Activated gamma-delta T cell treated with Interleukin-2 at 50 U/mL for 16 hours (primary cell): ENCODE measurements at places on chromosomes 11 and 22.
A peak's percentile ranks its signal among the peaks of the same experiment; 100 is the strongest.

DNA sequence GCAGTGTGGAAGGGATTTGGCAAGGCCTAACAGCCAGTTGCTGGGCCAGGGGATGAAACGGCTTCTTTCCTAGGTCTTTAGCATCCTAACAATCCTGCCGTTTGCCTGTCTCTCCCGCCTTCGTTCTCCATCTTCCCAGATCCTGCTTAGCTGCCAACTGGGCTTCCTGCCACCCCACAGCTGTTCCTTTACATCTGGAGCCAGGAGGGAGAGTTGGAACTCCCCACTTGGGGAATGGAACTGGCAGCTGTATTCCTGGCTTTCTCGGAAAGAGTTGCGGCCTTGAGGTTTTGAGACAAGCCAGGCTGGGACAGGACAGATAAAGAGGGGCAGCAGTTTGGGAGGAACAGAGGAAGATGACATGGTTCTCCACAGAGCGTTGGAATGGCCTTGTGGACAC lies 59.6 kb downstream of the ST3GAL4 start:
- no peak for DNase-seq

GRCh38 chr11:47149782-47150181 lies 26.9 kb downstream of the ARFGAP2 start:
- no peak for DNase-seq

- DNase-seq: no peak
These were observed 29.3 kb downstream of the EIF3F start for GRCh38 chr11:8016440-8016839.

GRCh38 chr22:19619144-19620009 lies 94.9 kb upstream of the SEPTIN5 start:
- no peak for DNase-seq

GRCh38 chr11:72598466-72598865 lies 75.8 kb downstream of the PDE2A start:
- no peak for DNase-seq

- no peak for DNase-seq
These were observed 51.9 kb upstream of the EIF3D start for GRCh38 chr22:36580846-36581245.

GRCh38 chr22:25551396-25551795 lies 13.1 kb upstream of the GRK3 start:
- DNase-seq: no peak

GRCh38 chr22:45483918-45484499 lies 18.7 kb upstream of the FBLN1 start:
- no peak for DNase-seq

DNA sequence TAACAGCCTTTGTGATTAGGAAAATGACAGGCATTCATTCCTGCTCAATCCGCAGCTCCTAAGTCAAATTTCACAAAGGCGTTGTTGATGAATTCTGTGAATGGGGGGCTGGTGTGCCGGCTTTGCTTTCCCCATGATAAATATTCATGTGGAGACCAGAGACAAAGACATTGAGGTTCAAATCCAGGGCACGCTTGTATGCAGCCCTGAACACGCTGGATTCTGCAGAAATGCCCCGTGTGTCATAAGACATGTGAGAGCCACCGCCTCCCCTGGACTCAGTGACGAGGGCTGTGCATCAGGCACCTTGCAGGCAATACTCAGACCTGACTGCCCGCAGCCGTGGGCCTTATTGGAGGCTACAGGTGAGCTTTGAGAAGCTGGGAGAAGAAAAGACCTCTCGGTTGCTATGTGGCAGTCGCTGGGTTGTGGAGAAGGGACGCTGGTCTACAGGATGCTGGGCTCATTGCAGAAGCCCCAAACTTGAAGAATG lies 906.2 kb downstream of the BRD1 start:
- DNase-seq: no peak

GRCh38 chr11:78828676-78829075 lies 254.0 kb upstream of the NARS2 start:
- no peak for DNase-seq

GRCh38 chr11:22161489-22161888 lies 31.4 kb upstream of the ANO5 start:
- no peak for DNase-seq

- no peak for DNase-seq
These were observed 112.6 kb downstream of the EMSY start for GRCh38 chr11:76557466-76557865.

DNA sequence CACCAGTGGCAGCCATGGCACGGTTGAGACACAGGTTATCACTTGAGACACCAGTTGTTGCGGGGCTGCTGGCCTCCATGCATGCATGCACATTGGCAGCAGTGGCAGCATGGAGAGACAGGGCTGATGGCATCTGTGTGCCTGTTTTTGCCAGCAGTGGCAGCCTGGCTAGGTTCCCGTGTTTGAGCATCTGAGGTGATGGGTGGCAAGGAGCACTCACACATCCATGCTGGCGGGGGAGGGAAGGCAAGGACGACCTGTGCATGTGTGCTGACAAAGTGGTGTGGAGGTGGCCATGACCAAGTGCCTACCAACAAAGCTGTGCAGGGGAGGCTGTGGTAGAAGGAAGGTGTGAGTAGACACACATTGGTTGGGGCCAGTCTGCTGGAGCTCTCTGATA lies 133.5 kb downstream of the CNTN5 start:
- DNase-seq: no peak

GRCh38 chr22:23069502-23070357 lies 589 bp upstream of the GNAZ start:
- DNase-seq: peak; percentile 89

DNA sequence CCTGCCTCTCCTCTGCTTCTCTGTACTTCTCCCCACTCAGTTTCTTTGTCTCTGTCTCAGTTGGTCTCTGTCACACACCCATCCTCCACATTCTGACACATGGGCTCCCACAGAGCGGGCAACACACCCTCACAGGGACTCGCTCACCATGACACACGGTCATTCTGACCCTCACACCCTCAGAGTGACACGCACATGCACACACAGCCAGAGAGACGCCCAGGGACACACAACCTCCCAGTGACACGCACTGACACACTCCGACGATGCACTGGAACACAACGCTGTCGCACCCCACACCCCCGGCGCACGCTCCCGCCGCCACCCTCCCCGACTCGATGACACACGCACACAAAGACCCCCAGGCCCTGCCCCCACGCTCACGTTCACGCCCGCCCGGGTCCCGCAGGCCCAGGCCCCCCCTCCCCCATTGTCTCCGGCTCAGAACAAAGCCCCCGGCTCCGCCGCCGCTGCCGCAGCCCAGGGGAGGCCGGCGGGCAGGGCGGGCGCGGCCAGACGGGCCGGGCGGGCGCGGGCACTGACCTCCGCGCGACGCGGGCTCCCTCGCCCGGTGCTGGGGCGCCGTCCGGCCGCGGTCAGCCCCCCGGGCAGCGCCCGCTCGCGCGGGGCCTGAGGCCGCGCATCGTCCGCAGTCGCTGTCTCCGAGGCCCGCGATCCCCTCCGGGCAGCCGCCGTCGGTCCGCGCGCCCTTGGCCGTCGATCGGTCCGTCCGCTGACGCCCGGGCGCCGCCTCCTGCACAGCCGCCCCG lies 404 bp downstream of the DCHS1 start:
- DNase-seq: no peak

DNA sequence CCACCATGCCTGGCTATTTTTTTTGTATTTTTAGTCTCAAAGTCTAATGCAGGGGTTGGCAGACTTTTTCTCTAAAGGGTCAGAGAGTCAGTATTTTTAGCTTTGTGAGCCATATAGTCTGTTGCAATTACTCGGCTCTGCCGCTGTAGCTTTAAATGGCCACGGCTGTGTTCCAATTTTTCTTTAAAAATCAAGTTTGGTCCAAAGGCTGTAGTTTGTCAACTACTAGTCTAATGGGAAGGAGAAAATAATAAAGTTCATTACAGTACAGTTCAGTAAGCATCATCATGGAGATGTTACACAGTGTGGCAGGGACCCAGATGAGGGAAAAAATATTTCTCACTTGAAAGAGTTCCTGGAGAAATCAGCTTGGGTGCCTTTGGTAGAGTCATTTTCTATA lies 107.6 kb downstream of the CSNK2A3 start:
- DNase-seq: no peak

DNA sequence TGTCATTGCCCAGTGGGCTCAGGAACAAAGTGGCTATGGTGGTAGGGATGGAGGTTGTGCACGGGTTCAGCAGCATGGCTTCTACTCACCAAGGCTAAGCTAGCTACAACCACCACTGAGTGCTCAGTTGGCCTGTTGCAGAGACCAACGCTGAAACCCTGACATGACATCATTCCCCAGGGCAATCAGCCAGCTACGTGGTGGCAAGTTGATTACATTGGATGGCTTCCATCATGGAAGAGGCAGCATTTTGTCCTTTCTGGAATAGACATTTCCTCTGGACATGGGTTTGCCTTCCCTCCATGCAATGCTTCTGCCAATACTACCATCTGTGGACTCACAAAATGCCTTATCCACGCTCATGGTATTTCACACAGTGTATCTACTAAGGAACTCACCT lies 634.3 kb downstream of the OPCML start:
- DNase-seq: no peak

DNA sequence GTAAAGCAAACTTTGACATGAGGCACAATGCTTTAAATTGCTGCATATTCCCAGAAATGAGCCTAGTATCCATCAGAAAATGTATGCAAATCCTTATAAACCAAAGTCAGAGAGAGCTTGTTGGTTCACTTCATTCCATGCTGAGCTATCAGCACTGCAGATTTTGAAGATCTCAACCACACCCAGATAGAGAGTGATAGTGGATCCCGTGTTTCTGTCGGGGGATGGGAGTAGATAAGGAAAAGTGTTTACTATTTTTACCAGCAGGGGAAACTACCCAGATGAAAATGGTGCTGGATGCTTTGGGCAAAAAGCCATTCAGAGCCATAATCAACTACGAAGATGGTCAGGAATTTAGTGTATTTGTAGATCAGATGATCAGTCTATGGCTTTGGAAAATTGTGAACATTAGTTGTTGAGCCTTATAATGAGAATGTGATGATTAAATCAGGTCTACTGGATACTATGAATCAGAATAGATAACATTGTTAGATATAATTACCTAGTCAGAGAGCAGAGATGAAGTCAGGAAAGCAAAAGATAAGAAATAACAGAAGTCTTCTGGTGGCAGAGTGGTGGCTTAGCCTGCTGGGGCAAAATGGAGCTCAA lies 10.8 kb downstream of the OR51B6 start:
- DNase-seq: no peak

- DNase-seq: no peak
These were observed 231.9 kb upstream of the ISX start for GRCh38 chr22:34834059-34834458.

DNA sequence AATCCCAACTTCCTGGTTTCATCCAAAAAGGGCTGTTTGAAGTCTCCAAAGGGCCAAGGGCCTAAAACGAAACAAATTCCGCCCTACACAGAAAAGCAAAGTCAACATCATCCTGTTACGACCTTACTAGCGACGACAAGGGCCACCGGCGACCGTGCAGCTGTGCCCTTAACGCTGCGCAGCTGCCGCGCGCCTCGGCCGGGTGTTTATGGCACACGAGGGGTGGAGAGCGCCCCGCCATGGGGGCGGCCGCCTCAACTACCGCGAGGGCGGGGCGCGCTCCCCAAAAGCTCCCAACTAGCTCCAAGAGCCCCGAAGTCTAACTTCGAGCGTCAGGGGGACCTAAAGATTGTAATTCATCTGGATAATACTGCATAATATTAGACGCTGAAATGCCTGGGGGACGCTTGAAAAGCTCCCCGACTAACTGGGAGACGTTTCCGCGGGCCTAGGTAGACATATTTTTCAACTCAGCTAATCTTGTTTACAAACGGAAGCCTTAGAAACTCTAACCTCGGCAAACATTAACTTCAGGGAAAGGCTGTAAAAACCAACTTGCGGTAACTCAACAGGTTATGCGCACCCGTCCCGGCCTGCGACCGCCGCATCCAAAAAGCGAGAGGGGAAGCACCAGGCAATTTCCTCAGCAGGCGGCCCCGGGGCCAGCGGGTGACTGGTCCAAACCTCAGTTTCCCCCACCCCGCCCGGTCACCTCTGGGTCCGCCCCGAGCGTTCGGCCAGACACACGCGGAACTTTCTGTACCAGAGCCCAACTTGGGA lies 694 bp downstream of the TMEM123 start:
- DNase-seq: peak; percentile 71

- DNase-seq: no peak
These were observed 50.7 kb downstream of the CD82 start for GRCh38 chr11:44615913-44616791.

DNA sequence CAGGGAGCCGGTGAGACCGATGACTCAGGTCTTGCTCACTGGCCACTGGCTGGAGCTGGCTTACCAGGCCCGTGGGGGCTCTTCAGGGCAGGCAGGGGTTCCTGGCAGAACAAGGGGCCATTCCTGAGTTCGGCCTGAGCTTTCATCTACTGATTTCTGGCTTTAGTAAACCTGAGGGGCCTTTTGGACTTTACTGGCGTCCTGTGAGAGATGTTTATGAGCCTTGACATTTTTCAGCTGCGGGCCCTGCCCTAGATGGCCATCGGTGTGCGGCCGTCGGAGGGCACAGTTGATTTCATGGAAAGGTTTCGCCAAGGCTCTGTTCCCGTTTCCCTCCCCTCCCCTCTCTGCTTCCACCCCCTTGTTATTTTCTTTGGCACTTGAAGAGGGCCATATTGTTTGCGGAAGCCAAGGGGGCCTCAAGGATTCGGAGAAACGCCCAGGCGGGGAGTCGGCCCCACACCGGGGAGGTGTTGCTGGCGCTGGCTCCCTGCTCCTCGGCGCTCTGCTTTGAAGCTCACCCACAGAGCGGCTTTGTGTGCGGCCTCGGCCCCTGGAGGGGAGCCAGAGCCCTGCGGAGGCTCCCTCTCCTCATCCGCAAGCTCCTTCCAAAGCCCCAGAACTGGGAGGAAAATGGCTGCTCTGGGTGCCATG lies 17.7 kb downstream of the ELF5 start:
- DNase-seq: no peak

GRCh38 chr11:73453562-73453961 lies 77.4 kb downstream of the RELT start:
- DNase-seq: no peak

- DNase-seq: no peak
These were observed 568.9 kb downstream of the LUZP2 start for GRCh38 chr11:25065746-25066145.

- DNase-seq: no peak
These were observed 92.3 kb downstream of the MORC2 start for GRCh38 chr22:30876221-30876751.

GRCh38 chr11:45933846-45934579 lies 11.6 kb downstream of the LARGE2 start:
- no peak for DNase-seq

DNA sequence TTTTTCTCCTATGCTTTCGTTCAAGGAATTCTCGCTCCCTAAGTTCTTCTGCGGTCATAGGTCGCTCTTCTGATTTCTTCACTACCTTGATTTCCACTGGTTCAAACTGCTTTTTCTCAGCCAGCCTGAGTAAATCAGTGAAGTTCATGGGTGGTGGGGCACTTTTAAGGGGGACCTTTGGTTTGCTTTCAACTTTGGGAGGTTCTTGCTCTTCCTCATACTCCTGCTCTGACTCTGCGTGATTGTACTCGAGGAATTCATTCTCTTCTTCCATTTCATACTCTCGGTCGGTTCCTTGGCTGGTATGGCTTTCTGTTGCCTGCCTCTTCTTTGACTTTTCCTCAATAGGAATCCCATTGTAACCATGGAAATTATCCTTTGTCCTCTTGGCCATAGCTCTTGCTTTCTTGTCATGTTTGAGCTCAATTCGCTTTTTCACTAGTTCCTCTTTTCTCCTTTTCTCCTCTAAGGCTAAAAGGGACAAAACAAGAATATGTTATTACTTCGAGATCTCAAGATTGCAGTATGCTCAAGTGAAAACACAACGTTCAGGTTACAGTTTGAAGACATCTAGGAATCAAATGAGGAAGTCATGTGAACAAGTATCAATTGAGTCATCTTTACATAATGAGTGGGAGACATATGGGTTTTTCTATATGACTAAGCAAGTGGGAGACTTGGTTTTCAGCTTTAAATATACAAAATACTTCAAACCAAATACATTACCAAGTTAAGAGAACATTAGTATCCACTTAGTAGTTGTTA lies 16.2 kb downstream of the MISFA start:
- no peak for DNase-seq
